WTC11 (cell line): ENCODE measurements at places on chromosomes 2 and 18.

GRCh38 chr2:26735097-26735496 is 29.0 kb upstream of the SLC35F6 start:
- no peak for DNase-seq

DNA sequence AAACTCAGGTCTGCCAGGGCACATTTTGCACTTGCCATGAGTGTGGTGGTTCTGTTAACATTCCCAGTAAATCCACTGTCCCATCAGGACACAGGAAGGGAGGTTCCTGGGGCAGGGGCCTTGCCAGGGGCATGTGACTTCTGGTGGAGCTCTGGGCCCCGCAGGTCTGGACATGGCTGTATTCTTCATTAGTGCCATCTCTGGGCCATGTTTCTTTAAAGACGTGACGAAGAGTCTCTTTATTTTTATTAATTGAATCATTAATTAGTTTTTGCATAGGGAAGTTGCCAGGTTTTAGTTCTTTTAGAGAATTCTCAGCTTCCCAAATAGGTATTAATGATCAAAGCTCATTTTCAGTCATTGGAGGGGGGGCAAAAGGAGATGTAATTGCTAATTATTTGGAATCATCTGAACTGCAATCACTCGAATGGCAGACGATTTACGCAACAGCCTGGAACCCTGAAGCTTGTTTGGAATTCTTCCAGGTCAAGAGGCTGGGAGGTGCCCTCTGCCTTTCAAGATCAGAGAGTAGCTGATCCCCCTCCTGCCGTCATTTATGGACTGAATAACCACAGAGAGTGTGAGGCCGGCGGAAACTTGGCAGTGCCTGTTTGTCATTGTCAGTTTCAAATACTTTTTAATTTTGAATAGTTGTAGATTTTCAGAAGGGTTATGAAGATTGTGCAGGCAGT is 106.2 kb downstream of the RTP5 start:
- DNase-seq: no peak

DNA sequence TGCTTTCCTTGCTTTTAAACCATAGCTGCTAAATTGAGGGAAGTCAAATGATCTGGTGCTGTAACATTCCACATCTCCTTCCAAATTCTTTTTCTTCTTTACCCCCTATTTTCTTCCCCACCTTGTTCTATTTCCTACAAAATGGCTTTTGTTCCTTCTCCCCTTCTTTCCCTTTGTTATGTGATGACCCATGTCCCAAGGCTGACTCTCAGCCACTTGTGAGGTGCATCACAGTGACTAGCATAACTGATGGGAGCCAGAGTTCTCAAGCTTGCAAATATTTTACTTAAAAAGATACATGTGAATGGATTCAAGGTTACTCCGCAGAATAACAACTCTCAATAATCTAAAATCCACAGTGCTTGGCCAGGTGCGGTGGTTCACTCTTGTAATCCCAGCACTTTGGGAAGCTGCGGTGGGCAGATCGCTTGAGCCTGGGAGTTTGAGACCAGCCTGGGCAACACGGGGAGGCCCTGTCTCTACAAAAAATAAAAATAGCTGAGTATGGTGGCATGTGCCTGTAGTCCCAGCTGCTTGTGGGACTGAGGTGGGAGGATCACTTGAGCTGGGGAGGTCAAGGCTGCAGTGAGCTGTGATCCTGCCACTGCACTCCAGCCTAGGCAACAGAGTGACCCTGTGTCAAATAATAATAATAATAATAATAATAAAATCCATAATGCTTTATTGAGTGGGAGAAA is 100.1 kb upstream of the CERS6 start:
- DNase-seq: no peak

DNA sequence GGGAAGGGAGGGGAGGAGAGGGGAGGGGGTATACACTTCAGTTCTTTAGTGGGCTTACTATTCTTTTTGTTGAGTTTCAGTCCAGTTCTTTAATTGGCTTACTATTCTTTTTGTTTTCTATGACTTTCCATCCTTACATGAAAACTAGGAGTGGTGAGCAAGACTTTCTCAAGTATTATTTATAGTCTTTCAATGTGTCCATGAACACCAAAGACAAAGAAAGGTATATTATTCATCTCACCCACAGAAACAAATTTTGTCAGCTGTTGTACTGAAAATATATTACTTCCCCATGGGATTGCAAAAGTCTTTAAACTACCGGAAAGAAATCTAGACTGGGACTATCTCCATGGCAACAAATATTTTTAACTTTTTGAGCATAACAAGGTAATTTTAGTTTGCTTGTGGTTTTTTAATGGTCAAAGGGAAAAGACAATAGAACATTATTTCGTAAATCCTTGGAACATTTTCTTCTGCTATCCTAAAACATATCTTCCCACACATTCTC is 17.6 kb downstream of the ADAM17 start:
- no peak for DNase-seq

- DNase-seq: peak; percentile 58
Measured at GRCh38 chr2:217510771-217511291, 492.0 kb downstream of the TNS1 start.

GRCh38 chr2:69012310-69013141 is 453 bp upstream of the ANTXR1 start:
- no peak for DNase-seq

GRCh38 chr2:37325625-37326071 is 1.0 kb upstream of the PRKD3 start:
- DNase-seq: no peak

DNA sequence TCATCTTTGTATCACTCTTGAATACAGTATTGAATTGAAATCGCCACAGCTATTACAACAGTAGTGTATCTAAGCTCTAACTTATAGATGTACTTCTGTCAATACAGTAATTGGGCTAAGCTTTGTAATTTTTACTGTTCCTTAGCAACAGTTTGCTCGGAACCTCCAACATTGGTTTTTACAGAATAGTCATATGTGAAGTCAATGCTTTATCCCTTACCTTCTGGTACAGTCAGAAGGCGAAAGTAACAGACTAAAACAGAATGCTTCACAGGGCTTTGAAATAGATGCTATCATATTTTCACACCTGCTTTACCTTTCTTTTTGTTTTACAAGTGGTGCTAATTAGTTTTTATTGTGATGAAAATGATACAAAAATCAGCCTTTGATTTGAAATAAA is 46.9 kb upstream of the CYP20A1 start:
- no peak for DNase-seq

- no peak for DNase-seq
Measured at GRCh38 chr2:85652056-85652455, 15.9 kb downstream of the SFTPB start.

DNA sequence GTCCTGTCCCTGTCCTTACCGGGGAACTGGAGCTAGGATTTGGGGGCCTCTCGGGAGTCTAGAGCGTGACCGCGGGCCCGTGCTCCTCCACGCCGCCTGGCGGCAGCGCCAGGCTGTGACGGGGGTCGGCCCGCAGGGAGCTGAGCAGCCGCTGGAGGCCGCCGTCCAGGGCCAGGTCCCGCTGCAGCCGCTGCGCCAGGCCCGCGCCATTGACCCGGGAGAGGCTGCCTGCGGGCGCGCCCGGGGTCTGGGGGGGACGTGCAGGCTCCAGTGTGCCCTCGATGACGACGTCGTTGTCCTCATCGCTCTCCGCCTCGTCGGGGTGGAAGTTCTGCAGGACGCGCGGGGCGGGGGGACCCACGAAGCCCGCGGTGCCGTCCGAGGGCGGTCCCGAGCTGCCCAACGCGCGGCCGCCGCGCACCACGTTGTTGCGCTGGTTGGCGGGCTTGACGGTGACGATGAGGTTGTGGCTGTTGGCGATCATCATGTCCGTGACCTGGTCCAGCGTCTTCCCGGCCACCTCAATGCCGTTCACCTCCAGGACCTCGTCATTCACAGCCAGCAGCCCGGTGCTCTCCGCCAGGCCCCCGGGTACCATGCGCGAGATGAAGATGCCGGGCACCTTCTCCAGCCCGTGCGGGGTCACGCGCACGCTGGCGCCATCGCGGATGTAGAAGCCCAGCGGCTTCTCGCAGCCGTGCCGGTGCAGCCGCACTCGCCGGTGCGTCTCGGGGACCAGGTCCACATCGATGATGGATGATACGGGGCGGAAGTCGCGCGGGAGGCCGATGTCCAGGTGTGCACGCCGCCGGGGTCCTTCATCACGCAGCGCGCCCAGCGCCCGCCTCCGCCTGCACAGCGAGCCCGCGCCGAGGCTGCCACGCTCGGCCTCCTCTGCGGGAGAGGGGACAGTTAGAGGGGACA is 50.9 kb downstream of the ADNP2 start:
- peak; percentile 43 for DNase-seq

- DNase-seq: no peak
Measured at GRCh38 chr2:137437386-137437785, 526.9 kb upstream of the HNMT start.

DNA sequence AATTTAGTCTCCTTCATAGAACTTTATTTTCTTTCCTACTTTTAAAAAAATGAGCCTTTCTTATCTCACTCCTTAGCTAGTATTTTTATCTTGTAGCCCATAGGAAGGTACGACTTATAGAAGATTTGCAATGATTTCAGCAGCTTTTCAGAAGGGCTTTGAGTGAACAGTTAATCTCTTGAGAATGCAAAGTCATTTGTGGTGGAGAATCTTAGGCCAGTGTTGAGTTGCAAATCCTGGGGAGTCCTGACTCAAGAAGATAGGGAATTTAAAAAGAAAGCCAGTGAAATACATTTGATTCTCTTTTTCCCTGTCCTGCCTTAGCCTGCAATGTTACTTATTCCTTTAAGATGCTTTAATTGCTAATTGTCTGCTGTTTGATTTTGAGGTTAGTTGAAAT is 33.6 kb downstream of the LYPD6 start:
- no peak for DNase-seq

- no peak for DNase-seq
Measured at GRCh38 chr2:146417942-146418341, 1426.9 kb upstream of the ACVR2A start.

- DNase-seq: no peak
Measured at GRCh38 chr2:75545922-75546321, 14.8 kb downstream of the EVA1A start.

- no peak for DNase-seq
Measured at GRCh38 chr2:26034637-26034992, 731 bp downstream of the RAB10 start.

GRCh38 chr2:11040992-11041391 is 114.3 kb upstream of the SLC66A3 start:
- no peak for DNase-seq

DNA sequence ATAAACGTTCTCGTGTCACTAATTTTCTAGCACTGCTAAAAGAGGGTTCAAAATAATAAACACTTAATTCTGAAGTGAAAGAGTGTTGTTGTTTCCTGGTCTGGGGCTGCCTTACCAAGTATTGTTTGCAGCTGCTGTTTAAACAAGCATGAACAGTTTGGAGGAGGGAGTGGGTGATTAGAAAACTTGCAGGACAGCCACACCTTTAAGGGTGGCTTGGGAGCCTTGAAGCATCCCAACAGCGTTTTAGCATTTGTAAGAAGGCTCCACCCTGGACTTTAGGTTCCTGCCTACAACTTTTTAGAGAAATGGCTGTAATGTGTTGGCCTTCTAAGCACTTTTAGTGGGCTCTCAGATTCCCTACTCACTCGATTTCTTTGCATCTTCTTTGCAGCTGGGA is 371.6 kb downstream of the TGIF1 start:
- DNase-seq: no peak

- no peak for DNase-seq
Measured at GRCh38 chr18:10143596-10143995, 229.8 kb downstream of the VAPA start.

GRCh38 chr2:172759441-172759840 is 23.8 kb downstream of the RAPGEF4 start:
- no peak for DNase-seq

DNA sequence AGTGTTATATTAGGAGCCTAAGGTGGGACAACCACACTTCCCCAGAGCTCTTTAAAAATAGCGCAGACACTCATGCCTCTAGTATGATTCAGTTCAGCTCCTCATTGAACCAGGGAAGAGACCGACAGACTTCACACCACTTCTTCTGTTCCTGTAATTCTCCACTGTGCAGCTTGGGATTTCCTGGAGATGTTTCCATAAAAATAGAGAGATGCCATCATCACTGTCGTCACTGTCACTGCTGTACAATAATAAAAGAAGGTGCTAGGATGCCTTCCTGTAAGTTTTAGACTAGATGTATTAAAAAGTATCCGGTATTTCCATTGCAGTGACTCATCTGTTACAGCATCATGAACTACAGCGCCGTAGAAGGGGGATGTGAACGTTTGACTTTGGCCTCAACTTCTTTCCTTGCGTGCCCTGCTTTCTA is 110.9 kb downstream of the FAM210A start:
- no peak for DNase-seq

DNA sequence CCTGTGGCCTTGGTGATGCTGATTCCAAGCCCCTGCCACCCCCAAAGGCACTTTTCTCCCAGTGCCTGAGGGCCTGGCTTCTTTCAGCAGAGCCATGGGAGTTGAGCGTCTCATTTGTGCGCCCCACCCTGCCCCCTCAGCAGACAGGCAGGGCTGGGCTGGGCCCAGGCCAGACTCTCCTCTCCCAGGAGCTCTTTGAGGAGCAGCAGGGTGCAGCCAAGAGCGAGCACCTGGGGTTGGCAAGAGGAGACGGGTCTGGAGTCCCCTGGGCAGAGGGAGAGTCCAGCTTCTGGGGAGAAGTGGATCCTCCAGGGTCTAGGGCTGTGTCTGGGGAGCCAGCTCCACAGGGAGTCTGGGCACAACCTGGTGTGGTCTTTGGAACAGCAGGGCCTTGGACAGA is 21.2 kb downstream of the NPPC start:
- no peak for DNase-seq

DNA sequence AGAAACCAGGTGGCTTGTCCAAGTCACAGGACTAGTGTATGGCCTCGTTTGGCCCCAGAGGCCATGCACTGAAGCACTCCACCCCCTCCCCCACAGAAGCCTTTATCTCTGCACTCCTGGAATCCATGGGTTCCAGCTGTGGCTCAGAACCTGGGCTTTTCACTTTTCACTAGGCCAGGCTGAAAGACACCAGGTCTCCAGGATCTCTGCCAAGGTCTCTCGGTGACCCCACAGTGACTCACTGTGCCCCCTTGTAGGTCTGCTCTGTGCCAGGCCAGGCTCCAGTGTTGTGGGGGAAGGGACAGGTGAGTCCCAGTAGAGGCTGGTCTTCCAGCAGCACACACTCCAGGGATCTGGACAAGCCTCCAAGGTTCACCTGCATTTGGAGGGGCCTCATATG is 31.0 kb upstream of the GLI2 start:
- DNase-seq: no peak

GRCh38 chr2:211159972-211160371 is 603.6 kb downstream of the CPS1 start:
- no peak for DNase-seq

- no peak for DNase-seq
Measured at GRCh38 chr2:48347712-48348111, 182.2 kb upstream of the STON1 start.

GRCh38 chr2:240557101-240557751 is 562 bp downstream of the ANKMY1 start:
- no peak for DNase-seq
